ENCODE measurements at places on chromosomes 3 and 15. TPM values are rescaled to one million over a fixed set of nuclear protein-coding genes. Genes with fewer than 3 reads are reported as not detected.

The GHSR gene
- total RNA-seq = not detected

The IL5RA gene
- total RNA-seq = not detected

The APBA2 gene
- total RNA-seq = 33.1 TPM

The IMPG2 gene
- 0.74 TPM for total RNA-seq

The CLASP2 gene
- 42.0 TPM for total RNA-seq

The SI gene
- not detected for total RNA-seq

The RLBP1 gene
- total RNA-seq = not detected

The ZIC1 gene
- total RNA-seq = 4.1 TPM

The SUSD5 gene
- total RNA-seq = 3.9 TPM

The THOC7 gene
- 47.3 TPM for total RNA-seq

The DPPA2 gene
- 0.64 TPM for total RNA-seq

The TMEM266 gene
- total RNA-seq = 8.1 TPM

The WNT7A gene
- not detected for total RNA-seq

The CPB1 gene
- total RNA-seq = 37.2 TPM

The COPG1 gene
- 149 TPM for total RNA-seq

The C3orf62 gene
- 3.8 TPM for total RNA-seq

The AMT gene
- 11.9 TPM for total RNA-seq

The CCR8 gene
- not detected for total RNA-seq

The GOLGA8G gene
- not detected for total RNA-seq

The LINGO1 gene
- 18.8 TPM for total RNA-seq

The ZPLD1 gene
- total RNA-seq = not detected

The GRIP2 gene
- 6.6 TPM for total RNA-seq

The BTLA gene
- not detected for total RNA-seq

The ZNF445 gene
- total RNA-seq = 31.5 TPM

The FOXL2 gene
- 6.8 TPM for total RNA-seq

The P2RY1 gene
- 106 TPM for total RNA-seq

The TAGLN3 gene
- total RNA-seq = 0.72 TPM

The IL1RAP gene
- total RNA-seq = 7.7 TPM

The CAPN7 gene
- total RNA-seq = 25.9 TPM

The MAGEL2 gene
- 4.5 TPM for total RNA-seq

Measured in endothelial cell (in vitro differentiated cells).